SJCRH30 (cell line): ENCODE measurements at places on chromosomes 7 and 10. TPM values are rescaled to one million over a fixed set of nuclear protein-coding genes. Genes with fewer than 3 reads are reported as not detected.

GSAP gene
- not detected in 2 replicates for total RNA-seq

LHPP gene
- 2.6 and 2.9 TPM in 2 replicates for total RNA-seq

FAM204A gene
- total RNA-seq: 50.3 and 59.5 TPM in 2 replicates

CACNB2 gene
- 0.04 TPM in 1 of 2 replicates, not detected in the other for total RNA-seq

DNA sequence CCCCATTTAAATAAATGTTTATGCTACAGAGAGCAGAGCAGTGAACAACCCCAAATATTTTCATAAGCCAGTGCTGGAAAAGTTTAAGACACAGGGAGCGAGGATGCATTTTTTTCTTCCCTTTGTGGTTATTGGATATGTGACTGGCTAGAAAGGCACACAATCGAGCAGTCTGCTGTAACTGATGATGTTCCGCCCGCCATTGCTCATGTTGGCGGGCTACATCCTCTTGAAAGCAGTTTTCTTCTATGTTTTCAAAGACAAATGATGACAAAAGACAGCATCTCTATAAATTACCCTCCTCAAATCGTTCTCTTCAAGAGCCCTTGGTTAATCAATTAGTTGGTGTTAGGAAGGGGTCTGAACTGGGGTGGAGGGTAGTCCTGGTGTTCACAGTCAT is 269.8 kb downstream of the SKAP2 start:
- peaks cover 28% of the 10 kb centered on the region for H3K27me3 ChIP-seq
- H3K27ac ChIP-seq: no peak overlapping the region
- no peaks in the 10 kb centered on the region for H3K4me1 ChIP-seq
- no peak overlapping the region for H3K4me3 ChIP-seq
- no peak for DNase-seq

- H3K4me1 ChIP-seq: peaks cover 9% of the 10 kb centered on the region; the same call in 1 of the 2 replicates
- peak overlapping the region; percentile 52 for H3K4me3 ChIP-seq
- peak overlapping the region; percentile 43 for H3K27ac ChIP-seq
These were observed 26.0 kb downstream of the LEP start for GRCh38 chr7:128266883-128267594.

DNA sequence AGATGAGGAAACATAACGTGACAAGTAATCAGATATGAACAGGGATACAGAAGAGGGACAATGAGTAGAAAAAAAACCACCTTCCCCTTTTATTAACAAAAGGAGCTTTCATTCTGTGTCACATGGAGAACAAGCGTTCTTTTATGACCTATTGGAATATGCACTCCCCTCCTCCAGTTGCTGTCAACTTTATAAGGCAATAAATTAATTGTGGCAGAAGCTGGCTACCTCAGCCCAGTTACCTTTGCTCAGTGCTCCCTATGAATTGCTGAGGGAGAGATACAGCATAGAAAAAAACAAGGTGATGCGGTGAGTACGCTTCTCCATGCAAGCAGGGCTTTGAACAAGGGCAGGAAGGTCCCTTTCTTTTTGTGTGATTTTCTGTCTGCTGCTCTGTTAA is at the start of gene MGAM2:
MGAM2 (plus strand) TSS at position 220 of the 400 bp plus-strand sequence. CDS start 5,156 bp downstream, outside the sequence.
- no peaks in the 10 kb centered on the region for H3K36me3 ChIP-seq
- DNase-seq: no peak
- H3K27ac ChIP-seq: no peak within 1 kb of the TSS
- no peaks in the 10 kb centered on the region for H3K4me1 ChIP-seq
- H3K4me3 ChIP-seq: no peak within 1 kb of the TSS

DNA sequence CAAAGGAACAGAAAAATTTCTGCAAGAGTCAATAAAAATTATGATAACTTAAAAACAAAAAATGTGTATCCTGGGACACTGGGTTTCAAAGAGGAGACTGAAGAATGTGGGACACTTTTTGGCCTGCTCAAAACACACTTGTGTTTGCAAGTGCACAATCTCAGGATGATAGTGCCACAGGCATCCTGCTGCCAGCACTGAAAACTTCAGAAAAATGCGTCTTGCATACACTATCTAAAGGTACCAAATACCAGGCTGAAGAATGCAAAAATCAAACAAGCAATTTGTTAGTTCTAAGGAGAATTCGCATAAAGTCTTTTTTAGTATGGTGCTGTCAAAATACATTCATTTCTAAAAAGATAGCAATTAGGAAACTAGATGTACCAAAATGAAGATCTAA is 38.1 kb downstream of the WASL start:
- H3K36me3 ChIP-seq: peaks cover 16% of the 10 kb centered on the region
- H3K27ac ChIP-seq: no peak overlapping the region
- no peak for DNase-seq

- DNase-seq: no peak
- peaks cover 40% of the 10 kb centered on the region for H3K36me3 ChIP-seq
- no peaks in the 10 kb centered on the region for H3K4me1 ChIP-seq
These were observed 24.3 kb downstream of the GOT1 start for GRCh38 chr10:99406149-99406548.

DNA sequence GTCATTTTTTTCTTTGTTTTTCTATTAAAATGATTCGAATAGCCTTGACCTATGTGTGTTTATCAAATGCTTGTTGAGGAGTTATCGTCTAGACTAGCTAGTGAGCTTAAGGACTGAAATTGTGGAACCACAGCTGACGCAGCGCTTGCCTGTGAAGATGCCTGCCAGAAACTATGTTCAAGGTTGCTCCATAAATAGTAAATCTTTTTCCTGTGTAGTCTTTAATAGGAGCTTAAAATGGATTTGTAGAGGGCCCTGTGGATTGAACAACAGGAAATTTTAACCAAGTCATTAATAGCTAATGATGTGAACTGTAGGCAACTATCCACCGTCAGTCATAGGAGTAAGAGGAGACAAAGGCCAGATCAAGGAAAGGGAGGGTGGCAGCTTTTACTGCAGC is 145.1 kb downstream of the GNAI1 start:
- no peak overlapping the region for H3K27ac ChIP-seq
- peaks cover 9% of the 10 kb centered on the region; the same call in 1 of the 2 replicates for H3K4me1 ChIP-seq
- no peaks in the 10 kb centered on the region for H3K27me3 ChIP-seq
- no peaks in the 10 kb centered on the region for H3K36me3 ChIP-seq

GRCh38 chr7:84258628-84259027 is 64.0 kb upstream of the SEMA3A start:
- DNase-seq: no peak
- peaks cover 14% of the 10 kb centered on the region for H3K4me1 ChIP-seq
- no peak overlapping the region for H3K27ac ChIP-seq
- no peaks in the 10 kb centered on the region for H3K27me3 ChIP-seq
- H3K4me3 ChIP-seq: no peak overlapping the region

- H3K4me1 ChIP-seq: peaks cover 12% of the 10 kb centered on the region; the same call in 1 of the 2 replicates
- no peak for DNase-seq
- no peak overlapping the region for H3K27ac ChIP-seq
- H3K4me3 ChIP-seq: no peak overlapping the region
These were observed 3.4 kb downstream of the WASL start for GRCh38 chr7:123745437-123745836.

- DNase-seq: peak; percentile 36
- no peak overlapping the region for H3K27ac ChIP-seq
- no peak overlapping the region for H3K4me3 ChIP-seq
- H3K27me3 ChIP-seq: no peaks in the 10 kb centered on the region
- H3K4me1 ChIP-seq: no peaks in the 10 kb centered on the region
These were observed 76.4 kb upstream of the CCNY start for GRCh38 chr10:35259769-35260397.

- no peaks in the 10 kb centered on the region for H3K36me3 ChIP-seq
- no peaks in the 10 kb centered on the region for H3K27me3 ChIP-seq
- no peak overlapping the region for H3K27ac ChIP-seq
These were observed 1212.4 kb downstream of the SORCS1 start for GRCh38 chr10:105952153-105952552.

DNA sequence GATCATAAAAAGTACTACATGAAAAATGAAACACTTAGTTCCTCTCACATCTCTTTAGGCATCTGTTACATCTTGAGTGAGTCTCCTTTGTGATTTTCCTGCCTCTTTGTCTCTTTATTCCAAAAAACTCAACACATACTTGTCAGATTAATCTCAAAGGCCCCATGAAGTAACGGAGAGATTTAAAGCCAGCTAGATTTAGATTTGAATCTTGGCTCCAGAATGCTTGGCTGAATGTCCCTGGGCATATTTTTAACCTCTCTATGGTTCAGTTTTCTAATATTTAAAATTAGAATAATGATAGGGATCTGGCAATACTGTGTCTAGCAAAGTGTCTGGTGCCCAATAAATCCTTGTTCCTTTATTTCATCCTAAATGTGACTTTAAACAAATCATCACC is 140.0 kb downstream of the DGKB start:
- no peak overlapping the region for H3K4me3 ChIP-seq
- DNase-seq: no peak
- H3K36me3 ChIP-seq: no peaks in the 10 kb centered on the region
- H3K27me3 ChIP-seq: no peaks in the 10 kb centered on the region
- no peak overlapping the region for H3K27ac ChIP-seq

GRCh38 chr10:125359401-125359800 is 199.0 kb upstream of the CTBP2 start:
- H3K36me3 ChIP-seq: no peaks in the 10 kb centered on the region
- no peak for DNase-seq
- no peaks in the 10 kb centered on the region for H3K4me1 ChIP-seq
- H3K27me3 ChIP-seq: no peaks in the 10 kb centered on the region; the same call in 1 of the 2 replicates
- H3K27ac ChIP-seq: no peak overlapping the region

DNA sequence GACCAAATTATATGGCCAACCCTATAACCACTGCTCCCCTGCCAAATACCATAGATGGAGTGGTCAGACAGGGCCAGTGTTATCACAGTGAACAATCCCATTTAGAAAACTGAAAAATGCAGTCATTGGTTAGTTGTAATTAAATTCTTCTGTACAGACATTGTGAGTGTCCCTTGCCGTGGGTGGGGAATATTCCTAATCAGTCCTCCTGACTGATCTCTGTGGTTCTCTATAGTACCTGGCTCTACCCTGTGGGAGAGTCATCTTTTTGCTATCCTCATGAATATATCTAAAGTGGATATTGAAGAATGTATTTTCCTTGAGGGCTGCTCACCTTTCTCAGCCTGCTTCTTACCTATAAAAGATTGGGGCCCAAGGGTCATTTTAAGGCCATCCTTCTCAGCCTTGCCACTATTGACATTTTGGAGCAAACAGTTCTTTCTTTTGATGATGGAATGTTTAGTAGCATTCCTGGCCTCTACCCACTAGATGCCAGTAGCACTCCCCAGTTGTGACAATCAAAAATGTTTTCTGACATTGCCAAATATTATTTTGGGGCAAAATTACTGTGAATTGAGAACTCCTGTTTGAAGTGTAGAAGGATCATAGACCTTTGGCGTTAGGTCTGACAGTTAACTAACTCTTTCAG is 110.2 kb downstream of the MAPK8 start:
- no peak overlapping the region for H3K4me3 ChIP-seq
- H3K27me3 ChIP-seq: no peaks in the 10 kb centered on the region
- H3K27ac ChIP-seq: no peak overlapping the region
- H3K36me3 ChIP-seq: 0 out of 2 replicates have a peak, but pooled peaks cover 6% of the 10 kb centered on the region

DNA sequence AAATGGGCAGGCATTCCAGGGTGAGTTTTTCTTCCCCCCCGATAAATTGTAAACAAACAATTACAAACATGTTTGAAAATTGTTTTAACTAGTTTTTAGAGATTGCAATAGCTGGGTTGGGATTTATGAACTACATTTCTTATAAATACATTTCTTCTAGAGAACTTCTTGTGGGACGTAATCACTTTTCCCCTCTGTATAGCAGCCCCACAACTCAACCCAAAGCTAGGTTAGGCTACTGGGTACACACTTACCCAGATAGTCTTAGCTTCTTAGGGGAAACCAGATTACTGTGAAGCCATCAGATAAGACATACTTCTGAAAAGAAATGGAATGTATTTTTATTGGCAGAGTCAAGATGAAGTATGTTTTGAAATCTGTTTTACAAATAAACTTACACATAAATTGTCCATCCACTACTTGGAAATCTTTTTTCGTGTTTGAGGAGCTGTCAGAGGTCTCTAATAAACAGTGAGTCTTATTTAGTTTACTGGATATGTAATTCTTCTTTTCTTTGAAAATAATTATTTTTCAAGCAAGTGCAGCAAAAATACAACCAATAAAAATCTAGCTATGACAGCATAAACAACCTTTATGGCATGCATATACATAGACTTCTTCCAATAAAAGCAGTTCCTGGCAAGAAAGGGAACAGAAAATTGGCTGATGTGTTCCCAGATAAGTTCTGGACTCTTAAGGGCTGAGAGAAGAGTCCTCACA is 8.0 kb upstream of the GLRX3 start:
- H3K27ac ChIP-seq: no peak overlapping the region
- no peaks in the 10 kb centered on the region for H3K27me3 ChIP-seq
- DNase-seq: no peak

DNA sequence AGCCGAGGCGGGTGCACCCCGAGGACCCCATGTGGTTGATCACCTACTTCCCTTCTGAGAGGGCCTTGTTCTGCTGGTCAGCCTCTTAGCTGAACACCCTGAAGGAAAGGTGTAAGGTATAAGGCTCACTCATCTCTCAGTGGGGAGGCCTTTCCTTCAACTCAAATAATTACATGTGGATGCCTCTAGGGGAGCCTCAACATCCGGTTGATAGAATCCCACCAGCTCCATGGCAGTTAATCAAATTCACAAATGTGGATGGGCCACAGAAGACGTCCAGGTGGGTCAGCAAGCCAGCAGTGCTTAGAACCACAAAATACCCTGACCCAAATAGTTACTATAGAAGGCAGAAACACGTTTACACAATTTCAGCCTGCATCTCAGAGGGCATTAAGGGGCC is 37.7 kb upstream of the ZNF32 start:
- H3K27ac ChIP-seq: no peak overlapping the region
- no peaks in the 10 kb centered on the region for H3K4me1 ChIP-seq
- H3K36me3 ChIP-seq: no peaks in the 10 kb centered on the region
- H3K4me3 ChIP-seq: no peak overlapping the region
- no peaks in the 10 kb centered on the region for H3K27me3 ChIP-seq

DNA sequence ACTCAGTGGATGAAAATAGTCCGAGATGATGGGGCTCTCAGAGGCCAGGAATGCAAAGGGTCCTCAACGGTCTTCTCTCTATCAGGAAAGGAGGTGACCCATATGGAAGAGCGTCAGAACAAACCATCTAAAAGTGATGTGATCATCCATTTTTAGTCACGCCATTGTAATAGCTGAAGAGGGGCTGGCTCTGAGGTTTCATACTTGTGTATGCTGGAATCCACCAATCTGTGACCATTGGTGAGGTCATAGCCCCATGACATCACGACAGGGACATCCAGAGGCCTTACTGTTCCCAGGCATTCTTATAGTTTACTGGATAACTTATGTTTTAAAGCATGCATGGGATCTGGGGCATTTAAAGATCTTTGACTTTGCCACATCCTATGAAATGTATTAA is 83.6 kb downstream of the C10orf90 start:
- no peak overlapping the region for H3K4me3 ChIP-seq
- no peaks in the 10 kb centered on the region for H3K4me1 ChIP-seq
- H3K27me3 ChIP-seq: no peaks in the 10 kb centered on the region

DNA sequence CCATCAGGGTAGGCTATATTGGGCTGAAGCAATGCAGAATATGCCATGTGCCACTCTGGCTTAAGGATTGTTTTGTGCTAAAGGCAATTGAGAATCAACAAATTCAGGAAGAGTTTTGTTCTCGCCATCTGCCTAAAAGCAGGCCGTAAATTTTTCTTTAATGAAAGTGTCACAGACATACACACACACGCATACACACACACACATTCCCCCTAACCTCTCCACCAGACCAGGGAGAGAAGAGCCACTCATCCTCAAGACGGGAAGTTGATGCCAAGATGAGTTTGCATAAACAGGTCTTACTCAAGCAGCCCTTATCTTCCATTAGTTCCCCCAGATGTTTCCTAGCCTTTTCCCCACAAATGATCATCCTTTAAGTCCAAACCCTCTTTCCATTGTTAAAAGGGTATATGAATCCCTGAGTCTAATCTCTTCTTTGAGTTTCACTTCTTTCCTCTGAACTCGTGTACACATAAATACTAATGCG is 59.6 kb upstream of the TRIM24 start:
- no peaks in the 10 kb centered on the region for H3K4me1 ChIP-seq
- DNase-seq: no peak
- no peaks in the 10 kb centered on the region for H3K27me3 ChIP-seq
- no peak overlapping the region for H3K27ac ChIP-seq
